ENCODE measurements at places on chromosomes 6 and 20. TPM values are rescaled to one million over a fixed set of nuclear protein-coding genes. Genes with fewer than 3 reads are reported as not detected.

Gene MAP3K5
- total RNA-seq: 16.2 TPM

Gene FBXO9
- total RNA-seq: 58.9 TPM

Gene MCCD1
- not detected for total RNA-seq

Gene PSORS1C1
- 3.1 TPM for total RNA-seq

Gene BACH2
- 1.3 TPM for total RNA-seq

Gene PTGIS
- total RNA-seq: 42.8 TPM

Gene COL11A2
- 0.65 TPM for total RNA-seq

Gene MOG
- total RNA-seq: not detected

Gene BAG2
- 72.7 TPM for total RNA-seq

Gene ZBTB9
- 5.0 TPM for total RNA-seq

Gene PKIB
- total RNA-seq: 0.13 TPM

Gene SOX4
- total RNA-seq: 39.6 TPM

Gene PSMB1
- total RNA-seq: 322 TPM

Gene LPA
- total RNA-seq: not detected

Gene TP53TG5
- total RNA-seq: not detected

Gene SLC35D3
- not detected for total RNA-seq

Gene MACROD2
- total RNA-seq: 2.4 TPM

Gene ALDH5A1
- total RNA-seq: 5.0 TPM

Gene RAET1L
- total RNA-seq: not detected

Gene STMN3
- total RNA-seq: 11.6 TPM

Gene NMBR
- not detected for total RNA-seq

Gene CDSN
- total RNA-seq: not detected

Gene RGS17
- total RNA-seq: 1.1 TPM

Measured in articular chondrocyte of knee joint (primary cell).